T-helper 2 cell (primary cell): ENCODE measurements at places on chromosomes 6 and 20.

DNA sequence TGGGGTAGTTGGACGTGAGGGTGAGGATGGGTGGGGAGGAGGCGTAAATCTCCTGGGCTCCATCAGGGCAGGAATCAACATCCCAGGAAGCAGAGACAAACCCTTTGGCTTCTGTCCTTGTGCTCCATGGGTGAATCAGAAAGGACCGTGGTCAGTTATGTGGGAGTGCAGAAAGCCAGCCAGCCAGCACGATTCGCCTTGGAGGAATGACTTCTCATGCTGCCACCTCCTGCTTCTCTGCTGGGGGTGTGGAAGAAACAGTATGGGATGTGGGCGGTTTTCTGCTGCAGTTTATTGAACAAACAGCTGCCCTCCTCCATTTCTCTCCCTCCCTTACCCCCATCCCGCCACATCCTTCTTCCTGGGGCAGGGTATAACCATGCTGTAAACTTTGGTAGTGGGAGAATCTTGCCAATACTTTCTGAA, 214.5 kb downstream of the SOX4 start:
- no peak for DNase-seq

DNA sequence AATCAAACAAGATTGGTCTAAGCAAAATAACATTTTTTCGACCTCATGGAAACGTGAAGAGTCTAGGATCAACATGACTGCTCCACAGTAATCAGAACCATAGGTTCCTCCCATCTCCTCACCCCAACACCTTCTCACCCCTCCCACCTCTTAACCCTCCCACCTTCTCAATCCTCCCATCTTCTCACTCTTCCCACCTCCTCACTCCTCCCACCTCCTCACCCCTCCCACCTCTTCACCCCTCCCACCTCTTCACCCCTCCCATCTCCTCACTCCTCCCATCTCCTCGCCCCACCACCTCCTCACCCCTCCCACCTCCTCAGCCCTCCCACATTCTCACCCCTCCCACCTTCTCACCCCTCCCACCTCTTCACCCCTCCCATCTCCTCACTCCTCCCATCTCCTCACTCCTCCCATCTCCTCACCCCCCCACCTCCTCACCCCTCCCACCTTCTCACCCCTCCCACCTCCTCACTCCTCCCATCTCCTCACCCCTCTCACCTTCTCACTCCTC, 567.4 kb downstream of the C6orf118 start:
- no peak for DNase-seq

DNA sequence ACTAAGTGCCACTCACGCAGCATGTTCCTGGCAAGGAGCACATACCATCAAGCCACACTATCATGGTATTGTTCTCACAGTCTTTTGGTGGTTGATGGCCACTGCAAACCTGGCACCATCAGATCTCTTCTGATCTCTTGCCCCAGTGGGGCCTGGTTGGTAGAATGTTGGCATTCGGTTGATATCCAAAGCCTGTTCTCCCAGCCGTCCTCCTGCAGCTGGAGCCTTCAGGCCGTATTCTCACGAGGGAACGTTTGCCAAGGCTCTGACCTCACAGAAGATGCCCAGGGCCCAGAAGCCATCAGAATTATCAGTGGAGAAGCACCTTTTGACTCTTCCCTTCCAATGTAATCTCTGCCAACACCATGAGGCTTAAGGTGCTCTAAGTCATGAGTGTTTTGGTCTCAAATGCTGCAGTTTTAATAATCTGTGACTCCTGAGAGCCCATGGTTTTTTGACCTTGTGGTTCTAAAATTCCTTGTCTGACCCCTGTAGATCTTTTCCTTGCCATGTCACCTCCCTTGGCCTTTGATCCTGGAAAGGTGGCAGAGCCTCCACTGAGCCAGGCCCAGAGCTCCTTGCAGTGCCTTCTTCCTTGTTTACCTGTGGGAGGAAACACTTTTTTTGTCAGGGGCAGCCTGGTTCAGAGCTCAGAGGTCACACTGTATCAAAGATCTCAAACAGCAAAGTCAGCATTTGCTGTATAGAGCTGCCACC, 27.8 kb downstream of the POFUT1 start:
- DNase-seq = no peak

DNA sequence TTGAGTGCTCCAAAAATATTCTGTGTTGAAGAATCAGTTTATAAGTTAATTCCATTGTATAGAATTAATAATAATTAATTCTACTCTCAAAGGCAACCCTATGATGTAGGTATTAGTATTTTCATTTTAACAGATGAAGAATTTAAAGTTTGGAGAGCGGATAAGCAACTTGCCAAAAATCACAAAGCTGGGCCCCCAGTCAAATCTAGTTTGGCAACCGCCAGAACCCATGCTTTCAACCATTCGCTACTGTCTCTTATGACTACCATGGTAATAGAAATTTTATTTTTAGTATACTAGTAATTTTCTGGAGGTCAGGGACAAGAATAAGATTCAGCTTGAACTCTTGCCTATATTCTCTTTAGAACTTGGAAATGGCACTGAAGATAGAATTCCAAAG, 229.8 kb downstream of the IBTK start:
- DNase-seq = no peak

GRCh38 chr6:3451498-3451897, 5.4 kb downstream of the SLC22A23 start:
- no peak for DNase-seq

DNA sequence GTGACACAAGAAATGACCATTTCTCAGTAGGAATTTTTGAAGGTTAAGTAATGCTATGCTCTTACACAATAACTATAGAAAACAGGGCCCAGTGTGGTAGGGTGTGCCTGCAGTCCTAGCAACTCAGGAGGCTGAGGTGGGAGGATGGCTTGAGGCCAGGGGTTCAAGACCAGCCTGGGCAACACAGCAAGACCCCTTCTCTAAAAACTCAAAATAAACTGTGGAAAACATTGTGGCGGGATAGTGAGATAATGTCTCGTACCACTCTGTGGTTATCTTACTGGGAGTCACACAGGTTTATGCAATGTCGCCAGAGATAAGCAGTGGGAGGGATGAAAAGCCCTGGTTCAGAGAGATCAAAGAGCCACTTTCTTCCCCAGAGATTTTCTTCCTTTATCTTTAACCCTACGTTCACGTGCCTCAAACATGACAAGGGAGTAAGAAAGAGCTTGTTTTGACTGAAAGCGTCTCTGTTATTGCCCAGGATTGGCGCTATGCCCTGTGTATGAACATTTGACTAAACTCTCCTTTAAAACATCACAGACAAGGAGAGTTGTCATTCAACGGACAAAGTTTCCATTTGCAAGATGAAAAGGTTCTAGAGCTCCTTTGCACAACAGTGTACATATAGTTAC, 13.9 kb downstream of the GCM1 start:
- no peak for DNase-seq

GRCh38 chr20:39909447-39909846, 779.6 kb downstream of the MAFB start:
- DNase-seq = no peak

GRCh38 chr6:169501128-169501527, 200.7 kb downstream of the WDR27 start:
- no peak for DNase-seq

- no peak for DNase-seq
Measured at GRCh38 chr6:111566222-111566734, 39.4 kb downstream of the TRAF3IP2 start.

DNA sequence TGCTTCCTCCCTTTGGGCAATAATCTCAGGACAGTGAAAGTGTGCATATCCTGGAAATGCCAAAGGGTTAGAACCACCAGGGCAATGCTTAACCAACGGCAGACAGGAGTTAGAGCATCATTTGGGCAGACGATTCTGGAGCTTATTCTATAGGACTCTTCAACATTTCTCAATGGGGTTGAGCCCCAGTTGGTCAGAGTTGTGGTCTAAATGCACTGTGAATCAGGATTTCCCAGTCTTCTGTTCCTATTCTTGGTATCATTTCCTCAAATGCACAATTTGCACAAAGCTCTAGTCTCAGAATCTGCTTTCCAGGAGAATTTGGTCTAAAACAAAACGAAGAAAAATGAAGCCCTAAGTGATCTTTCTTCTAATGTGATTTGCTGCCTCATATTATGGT, 389.6 kb upstream of the JAG1 start:
- no peak for DNase-seq

GRCh38 chr6:147983581-147984366, 358.9 kb upstream of the SASH1 start:
- DNase-seq = no peak

DNA sequence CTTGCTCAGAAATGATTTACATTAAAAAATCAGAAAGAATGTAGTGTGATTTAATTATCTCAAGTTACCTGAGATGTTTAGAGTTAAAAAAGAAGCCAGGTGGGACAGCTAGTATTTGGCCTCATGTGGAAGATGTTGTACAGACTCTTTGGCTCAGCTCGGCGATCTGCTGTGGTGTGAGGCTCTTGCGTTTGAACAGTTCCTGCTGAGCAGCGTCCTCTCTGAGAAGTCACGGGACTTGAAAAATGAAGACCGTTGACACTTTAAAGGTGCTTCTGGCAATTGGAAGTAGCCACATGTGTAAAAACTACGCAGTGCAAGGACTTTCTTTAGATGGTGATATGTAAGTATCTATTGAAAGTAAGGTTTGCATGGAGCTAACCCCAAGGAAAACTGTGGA, 169.0 kb downstream of the BACH2 start:
- no peak for DNase-seq

DNA sequence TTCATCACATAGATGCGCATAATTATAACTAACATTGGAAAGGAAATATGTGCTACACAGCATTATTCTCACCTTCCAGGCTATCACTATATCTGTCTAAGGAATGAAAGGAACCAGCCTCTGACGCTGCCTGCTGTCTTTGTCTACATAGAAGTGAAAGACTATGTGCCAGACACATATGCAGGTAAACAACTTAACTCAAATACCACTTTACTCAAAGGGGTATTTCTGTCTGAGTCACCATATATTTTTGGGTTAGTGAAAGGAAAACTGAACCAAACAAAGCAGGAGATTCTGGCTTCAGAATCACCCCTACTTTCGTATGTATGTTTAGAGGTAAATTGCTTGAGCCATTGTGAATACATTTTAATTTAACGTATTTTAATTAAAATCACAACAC, 328.6 kb upstream of the PLCB4 start:
- DNase-seq = no peak

- DNase-seq = no peak
Measured at GRCh38 chr6:43953256-43953655, 174.0 kb downstream of the MRPL14 start.

DNA sequence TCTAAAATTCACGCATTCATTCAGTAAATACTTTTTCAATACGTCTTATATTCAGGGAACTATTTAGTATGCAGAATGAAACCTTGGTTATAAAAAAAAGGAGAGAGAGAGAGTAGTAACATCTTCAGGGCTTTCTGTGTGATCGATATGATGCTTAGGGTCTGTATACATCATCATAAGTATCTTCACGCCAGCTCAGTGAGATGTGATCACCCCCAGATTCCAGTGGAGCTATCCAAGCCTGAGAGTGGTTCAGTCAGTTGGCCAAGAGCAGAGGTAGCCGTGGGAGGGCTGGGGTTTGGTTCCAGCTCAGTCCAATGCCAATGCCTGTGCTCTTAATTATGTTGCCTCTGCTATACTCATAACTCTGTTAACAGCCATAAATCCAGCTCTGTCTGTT, 8.6 kb downstream of the CD83 start:
- no peak for DNase-seq

- DNase-seq = no peak
Measured at GRCh38 chr6:38248500-38249234, 391.1 kb downstream of the BTBD9 start.

DNA sequence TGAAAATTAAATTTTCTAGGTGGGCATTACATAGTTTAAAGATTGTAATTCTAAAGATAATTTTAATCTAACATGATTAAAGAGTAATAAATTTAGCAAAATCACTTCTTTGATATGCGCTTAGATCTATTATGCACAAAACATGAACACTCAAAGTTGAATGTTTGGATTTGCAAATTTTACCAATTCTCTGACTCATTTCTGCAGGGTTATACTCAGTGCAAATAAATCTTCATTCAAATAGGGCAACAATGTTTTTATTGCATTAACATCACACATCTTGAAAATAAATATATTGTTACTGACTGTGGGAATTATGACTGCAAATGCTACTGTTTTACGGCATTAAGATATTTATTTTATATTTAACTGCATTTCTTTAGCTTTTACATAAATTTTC, 110.7 kb downstream of the OGFRL1 start:
- DNase-seq = no peak

DNA sequence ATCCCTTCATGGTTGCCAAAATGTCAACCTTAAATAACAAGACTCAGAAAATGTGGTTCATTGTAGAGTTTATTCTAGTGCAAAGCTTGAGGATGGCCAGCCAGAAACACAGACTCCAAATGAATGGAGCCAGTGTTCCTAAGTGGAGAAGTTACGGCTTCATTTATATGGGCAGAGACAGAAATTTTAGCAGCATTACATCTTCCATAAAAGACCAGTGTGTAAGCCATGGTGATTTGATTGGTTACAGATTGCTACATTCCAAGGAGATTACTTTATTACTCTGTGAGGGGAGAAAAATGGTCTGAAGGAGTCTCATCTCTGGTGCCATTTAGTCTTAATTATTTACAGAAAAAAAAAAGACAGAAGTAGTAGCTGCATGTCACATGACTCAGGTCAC, 97.8 kb downstream of the OTOR start:
- DNase-seq = no peak

GRCh38 chr20:51400051-51400926, 142.2 kb downstream of the NFATC2 start:
- peak; percentile 57 for DNase-seq

DNA sequence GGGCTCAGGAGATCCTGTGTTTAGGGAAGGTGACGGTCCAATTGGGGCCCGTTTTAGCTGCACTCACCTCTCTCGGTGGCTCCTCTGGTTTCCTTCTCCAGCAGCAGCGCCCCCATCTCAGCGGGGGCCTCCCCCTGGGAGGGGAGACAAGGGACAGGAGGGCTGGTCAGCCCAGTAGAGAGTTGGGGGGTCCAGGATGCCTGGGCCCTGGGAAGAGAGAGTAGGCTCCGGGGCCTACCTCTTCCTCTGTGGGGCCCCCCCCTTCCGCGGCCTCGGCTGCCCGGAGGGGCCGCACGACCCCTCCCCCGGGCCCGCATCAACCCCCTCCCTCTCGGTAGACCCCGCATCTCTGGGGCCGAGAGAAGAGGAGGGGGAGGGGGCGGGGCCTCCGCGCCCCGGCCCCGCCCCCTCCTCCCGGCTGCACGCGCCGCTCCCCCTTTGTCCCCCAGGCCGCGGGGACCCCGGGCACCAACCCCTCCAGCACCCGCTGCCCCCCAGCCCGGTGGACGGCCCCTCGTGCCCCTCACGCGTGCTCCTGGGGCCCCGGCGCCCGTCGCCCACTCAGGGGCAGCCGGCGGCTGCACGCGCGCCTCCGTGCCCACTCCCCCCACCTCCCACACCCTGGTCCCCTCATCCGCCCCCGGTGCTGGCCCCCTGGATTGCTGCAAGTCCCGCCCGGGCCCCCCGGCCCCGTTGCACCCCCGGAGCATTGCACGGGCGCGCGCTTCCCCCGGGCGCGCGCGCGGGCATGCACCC, 464 bp downstream of the EHMT2 start:
- DNase-seq = no peak
